Neuronal stem cell (in vitro differentiated cells): ENCODE measurements at places on chromosomes 3 and 15.

- DNase-seq: no peak
Observed at GRCh38 chr3:163644172-163644571, 1434.1 kb downstream of the SI start.

DNA sequence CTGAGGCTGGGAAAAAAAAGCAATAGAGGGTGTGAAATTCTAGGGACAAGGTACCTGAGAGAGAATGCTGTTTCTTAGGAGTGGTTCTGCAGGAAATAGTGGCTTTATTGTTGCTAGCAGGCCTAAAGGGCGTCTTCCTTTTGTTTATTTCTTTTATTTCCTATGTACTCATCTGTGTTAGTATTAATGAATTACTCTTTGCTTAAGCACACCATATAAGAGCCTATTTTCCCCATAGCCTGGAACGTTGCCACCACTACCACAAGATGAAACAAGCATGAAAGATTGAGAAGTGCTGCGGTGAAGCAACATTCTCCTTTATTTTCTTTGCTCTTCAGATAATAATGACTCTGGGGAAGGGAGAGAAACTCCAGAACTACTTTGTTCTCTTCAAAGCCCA is 21.3 kb upstream of the GOLIM4 start:
- no peak for DNase-seq

- DNase-seq: no peak
Observed at GRCh38 chr3:9793161-9793781, 389 bp downstream of the ARPC4 start.

DNA sequence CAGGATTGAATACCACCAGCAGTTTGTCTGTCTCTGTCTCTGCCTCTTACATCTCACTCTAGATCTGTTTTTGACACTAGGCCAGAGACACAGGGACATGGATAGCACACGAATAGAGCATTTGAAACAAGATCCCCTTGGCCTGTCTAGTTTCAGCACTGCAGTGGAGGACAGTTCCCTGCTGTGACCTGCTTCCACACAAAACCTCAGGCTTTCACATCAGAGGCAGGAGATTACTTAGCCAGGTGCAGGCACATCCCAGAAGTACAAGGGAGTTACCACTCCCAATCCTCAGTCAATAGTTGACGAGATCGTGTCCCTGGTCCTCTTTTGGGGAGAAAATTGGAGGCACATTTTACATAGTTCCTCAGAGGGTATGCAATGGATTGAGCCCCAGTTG is 34.0 kb upstream of the CCK start:
- peak; percentile 61 for DNase-seq

- DNase-seq: peak; percentile 87
Observed at GRCh38 chr15:93312891-93313486, 224.0 kb upstream of the RGMA start.

DNA sequence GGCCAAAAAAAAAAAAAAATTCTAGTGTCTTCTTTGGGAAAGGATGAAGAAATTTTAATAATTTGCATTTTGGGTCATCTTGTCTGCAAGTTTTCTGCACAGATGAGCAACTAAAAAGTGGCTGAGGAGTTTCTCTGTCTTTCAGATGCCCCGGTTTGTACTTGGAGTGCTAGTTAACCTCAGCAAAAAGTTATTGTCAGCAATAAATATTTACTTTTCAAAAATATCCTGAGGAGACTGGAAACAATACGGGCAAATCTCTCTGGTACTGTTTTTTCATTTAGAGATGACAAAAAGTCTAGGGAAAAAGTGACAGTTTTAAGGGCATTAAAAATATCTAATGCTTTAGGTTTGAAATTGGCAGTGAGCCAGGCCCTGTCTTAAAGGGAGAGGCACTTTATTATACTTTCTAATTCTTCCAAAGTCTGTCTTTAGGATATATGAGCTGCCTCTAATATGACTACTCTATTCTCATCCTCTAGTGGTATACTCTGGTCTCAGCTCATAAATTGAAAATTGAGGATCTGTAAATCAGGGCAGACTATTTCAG is 436.0 kb upstream of the NR2F2 start:
- DNase-seq: no peak

GRCh38 chr3:126112531-126113237 is 28.8 kb upstream of the SLC41A3 start:
- no peak for DNase-seq

DNA sequence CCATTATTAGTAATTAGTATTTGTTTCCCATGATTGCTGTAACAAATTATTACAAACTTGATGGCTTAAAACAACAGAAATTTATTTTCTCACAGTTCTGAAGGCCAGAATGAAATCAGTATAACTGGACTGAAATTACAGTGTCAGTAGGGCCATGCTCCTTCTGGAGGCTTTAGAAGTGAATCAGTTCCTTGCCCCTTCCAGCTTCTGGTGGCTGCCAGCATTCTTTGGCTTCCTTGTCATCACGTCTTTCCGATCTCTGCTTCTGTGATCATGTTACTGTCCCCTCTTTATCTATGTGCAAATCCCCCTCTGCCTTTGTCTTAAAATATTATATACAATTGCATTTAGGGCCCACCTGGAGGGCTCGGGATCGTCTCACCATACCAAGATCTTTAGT is 92.0 kb downstream of the FOXB1 start:
- no peak for DNase-seq

DNA sequence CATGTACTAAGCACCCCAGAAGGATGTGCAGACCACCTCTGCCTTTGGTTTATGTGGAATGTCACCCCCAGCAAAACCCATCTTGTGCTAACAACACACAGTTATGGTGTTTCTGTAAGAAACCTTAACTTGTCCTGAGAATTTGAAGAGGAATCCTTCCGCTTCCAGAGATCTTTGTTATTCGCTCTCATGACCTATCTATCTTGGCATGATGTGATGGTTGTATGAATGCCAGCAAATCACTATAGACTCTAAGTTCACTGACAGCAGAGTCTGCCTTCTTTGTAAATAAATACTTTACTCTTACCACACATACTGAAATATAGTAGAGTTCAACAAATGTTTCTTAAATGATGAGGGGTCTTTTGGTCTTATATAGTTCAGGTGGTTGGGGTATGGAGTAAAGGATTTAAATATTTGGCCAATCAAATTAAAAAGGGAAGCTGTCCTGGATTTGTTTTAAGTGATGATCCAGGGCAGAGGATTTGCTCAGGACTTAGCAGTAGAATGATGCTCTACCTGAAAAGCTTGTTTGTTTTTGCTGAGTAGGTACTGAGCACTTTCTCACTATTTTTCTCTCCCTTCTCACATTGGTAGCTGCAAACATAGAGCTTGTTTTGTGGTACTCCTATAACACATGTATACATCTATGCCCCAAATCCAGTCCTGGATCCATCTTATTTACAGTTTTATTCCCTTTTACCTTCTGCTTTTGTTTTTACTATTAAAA is 27.9 kb upstream of the RTP1 start:
- DNase-seq: no peak

DNA sequence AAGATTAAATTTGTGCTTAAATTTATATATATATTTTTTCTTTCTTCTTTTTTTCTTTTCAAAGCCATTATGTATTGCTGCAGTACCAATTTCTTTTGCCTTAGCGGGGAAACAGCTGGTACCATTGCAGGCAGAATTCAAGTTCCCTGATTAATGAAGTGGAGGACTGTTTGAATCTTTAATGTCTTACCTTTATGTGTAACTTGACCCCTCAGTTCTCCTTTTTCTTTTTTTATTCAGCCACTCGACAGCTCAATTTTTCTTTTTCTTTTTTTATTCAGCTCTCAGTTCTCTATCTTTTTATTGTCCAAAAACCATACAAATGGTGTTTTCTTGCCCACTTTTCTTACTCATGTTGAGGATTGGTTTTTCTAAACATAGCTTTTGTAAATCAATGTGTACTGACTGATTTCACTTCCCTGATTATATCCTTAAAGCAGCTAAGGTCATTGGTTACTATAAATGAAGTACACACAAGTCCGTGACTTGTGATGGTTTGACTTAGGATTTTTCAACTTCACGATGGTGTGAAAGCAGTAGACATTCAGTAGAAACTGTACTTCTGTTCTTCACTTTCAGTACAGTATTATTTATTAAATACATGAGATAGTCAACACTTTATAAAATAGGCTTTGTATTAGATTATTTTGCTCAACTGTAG is 22.8 kb downstream of the ATP2C1 start:
- DNase-seq: no peak

GRCh38 chr15:65952391-65953053 is 83.2 kb downstream of the RAB11A start:
- DNase-seq: peak; percentile 73

DNA sequence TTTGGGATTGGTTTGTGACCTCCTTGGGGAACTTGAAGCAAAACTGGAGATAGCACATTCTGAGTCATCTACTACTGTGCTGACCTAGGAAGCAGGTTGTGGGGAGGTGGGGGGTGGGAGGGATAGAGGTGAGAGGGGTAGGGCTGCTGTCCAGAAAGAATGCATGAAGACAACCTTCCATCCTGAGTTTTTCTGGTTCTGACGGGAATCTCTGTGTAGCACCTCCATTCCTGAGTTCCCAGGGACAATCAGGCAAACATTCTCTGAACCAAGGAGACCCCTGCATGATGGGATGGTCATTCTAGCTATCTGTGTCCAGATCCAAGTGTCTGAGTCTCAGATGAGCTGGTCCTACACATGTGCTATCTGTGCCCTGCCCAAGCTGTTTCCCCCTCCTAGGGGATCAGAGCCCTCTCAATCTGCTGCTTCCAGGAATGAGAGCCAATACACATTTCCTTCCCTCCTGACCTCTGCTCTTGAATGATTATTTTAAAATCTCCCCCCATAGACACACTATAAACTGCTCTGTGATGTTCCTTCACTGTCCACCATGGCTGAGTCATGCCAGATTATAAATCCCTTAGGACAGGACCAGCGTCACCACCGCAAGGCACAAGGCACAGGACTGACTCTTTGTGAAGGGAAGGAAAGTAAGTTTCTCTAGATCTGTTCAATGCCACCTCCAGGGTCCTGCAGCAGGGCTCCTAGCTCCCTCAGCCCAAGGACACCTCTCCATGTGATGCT is 2.2 kb upstream of the CD276 start:
- no peak for DNase-seq

- DNase-seq: no peak
Observed at GRCh38 chr3:46674031-46674845, 19.2 kb downstream of the ALS2CL start.

GRCh38 chr3:124761935-124762660 is 31.8 kb downstream of the UMPS start:
- DNase-seq: no peak

DNA sequence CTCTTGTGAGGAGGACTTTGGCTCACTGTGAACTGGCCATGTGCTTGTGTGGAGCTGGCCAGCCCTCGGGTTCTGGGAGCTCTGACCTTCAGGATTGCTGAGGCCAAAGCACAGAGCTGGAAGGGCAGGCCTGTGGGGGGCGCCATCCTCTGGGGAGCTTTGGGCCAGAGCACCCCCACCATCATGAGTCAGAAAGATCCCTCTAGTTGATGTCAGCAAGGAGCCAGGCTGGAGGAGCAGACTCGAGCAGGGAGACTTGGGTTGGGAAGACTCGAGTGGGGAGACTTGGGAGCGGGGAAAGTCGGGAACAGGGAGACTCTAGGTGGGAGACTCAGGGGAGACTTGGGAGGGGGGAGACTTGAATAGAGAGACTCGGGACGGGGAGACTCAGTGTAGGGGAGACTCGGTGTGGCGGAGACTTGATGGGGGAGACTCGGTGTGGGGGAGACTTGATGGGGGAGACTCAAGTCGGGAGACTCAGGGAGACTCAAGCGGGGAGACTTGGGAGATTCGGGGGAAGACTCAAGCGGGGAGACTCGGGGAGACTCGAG is 37.7 kb upstream of the PLXNA1 start:
- no peak for DNase-seq

- DNase-seq: no peak
Observed at GRCh38 chr3:11455956-11456355, 183.8 kb downstream of the ATG7 start.

GRCh38 chr3:75342425-75342824 is 321.7 kb upstream of the FRG2C start:
- no peak for DNase-seq

DNA sequence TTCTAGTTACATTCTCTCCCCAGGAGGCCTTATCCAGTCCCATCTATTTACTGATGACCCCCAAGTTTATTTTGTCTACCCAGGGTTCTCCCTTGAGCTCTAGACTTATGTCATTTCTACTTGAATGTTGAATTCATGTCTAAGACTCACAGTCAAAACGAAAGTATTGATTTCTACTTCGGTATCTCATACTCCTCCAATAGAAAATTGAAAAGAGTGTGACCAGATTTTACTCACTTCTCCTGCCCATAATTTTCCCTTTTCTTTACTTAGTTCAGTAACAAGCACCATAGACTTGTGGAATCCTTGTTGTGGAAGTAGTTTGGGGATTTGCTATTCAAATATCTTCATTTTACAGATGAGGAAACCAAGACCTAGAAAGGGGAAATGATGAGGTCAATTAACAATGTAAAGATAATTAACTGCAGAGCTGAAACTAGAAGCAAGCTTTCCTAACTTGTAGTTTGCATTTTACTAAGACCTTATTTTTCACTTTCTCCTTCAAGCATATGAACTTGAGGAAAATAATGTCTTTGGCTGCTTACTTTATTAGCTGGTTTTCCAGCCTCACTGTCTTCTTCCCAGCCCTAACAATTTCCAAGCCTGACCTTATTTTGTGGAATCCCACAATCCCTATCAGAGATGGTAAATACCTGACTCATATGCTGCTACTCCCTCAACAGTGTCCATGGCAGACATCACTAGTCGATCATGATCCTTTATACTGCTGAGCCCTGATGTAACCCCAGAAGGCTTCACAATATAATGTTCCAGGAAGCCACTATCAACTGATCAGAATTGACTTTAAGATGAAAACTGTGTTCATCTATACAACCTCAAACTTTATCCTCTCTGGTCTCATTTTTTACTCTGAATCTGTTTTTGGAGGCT is 123.9 kb upstream of the AGBL1 start:
- no peak for DNase-seq

DNA sequence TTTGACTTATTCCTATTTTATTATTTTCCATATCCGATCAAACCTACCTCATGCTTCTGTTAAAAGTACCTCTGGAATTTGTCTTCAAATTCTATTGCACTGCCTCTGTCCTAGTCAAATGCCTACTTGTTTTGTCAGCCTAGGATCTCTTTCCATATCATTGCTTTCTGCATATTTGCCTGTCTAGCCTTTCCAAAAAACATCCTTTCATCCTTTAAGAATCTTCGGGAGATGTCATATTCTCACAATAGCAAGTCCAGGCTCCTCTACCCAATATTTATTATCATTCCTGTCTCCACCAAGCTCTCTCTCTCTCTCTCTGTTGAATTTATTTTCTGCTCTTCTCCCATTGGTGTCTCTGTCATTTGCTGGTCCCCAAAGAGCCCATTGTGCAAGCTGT is 80.1 kb downstream of the LRRC28 start:
- no peak for DNase-seq

- DNase-seq: no peak
Observed at GRCh38 chr3:31180274-31180673, 285.8 kb upstream of the GADL1 start.

DNA sequence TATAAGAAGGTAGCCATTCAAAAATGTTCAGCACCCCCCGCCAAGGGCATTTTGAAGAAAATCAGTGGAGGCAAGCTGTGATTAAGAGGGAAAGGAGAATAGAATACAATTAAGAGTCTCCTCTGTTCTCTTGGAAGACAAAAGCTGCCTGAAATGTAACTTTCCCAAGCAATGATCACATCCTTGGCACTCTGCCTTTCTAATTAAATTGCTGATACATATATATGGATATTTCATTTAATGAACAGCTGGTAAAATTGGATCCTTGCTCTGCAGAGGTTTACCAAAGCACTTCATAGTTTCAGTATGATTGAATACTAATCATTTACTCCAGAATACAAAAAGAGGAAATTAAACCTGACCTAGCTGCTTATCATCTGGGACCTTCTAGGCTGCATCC is 10.4 kb downstream of the COL6A6 start:
- DNase-seq: no peak
